Naive B cell (primary cell): ENCODE measurements at places on chromosomes 3 and 15.
A peak's percentile ranks its signal among the peaks of the same experiment; 100 is the strongest.

GRCh38 chr15:50187997-50188396 lies 6.0 kb downstream of the SLC27A2 start:
- DNase-seq: no peak
- peaks cover 36% of the 10 kb centered on the region for H3K4me1 ChIP-seq
- H3K27ac ChIP-seq: no peak overlapping the region
- peaks cover 8% of the 10 kb centered on the region for H3K27me3 ChIP-seq
- H3K36me3 ChIP-seq: no peaks in the 10 kb centered on the region
- no peak overlapping the region for H3K4me3 ChIP-seq

DNA sequence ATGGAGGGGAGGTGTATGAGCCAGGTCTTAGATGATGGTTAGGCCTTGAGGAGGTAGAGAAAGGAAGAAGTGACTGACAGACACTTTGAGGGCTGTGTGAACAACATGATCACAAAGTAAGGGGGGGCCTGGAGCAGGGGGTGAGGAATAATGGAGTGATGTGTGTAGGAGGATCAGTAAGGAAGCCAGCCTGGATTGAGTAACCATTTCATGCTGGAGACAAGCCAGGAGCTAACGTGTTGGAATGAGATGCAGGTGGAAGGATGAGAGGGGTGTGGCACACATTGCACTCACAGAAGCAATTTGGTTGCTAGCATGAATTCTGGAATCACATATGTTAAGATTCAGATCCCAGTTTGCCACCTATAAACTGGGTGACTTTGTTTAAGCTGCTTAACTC lies 65.5 kb downstream of the BBX start:
- peak overlapping the region; percentile 43 for H3K27ac ChIP-seq
- H3K4me1 ChIP-seq: peaks cover 21% of the 10 kb centered on the region
- no peak for DNase-seq
- no peak overlapping the region for H3K4me3 ChIP-seq

DNA sequence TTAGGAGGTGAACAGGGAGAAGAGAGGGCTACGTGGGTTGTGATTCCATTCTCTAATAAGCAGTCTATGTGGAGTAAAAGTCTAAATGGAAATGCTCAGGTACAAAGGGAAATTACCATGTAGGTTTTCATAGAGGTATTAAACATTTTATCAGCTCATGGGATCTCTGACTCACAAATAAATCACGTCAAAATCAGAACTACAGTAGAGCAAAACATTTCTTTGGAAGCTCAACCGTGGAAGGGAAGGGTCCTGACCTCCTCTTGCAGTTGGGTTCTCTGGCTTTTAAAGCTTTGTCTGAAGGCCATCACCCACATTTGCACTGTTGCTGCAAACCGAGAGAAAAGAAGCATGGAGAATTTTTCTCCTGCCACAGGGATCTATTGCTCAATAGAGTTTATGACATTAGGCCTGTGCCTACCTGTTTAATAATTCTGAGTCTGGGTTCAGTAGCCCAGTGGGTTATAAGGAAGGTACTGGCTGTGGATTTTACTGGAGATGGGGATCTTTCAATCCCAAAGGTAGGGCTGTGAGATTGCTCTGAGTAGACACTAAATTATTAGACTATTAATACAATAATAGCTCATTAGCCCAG lies 24.2 kb upstream of the PGPEP1L start:
- DNase-seq: no peak
- H3K36me3 ChIP-seq: peaks cover 8% of the 10 kb centered on the region
- no peak overlapping the region for H3K27ac ChIP-seq
- peaks cover 45% of the 10 kb centered on the region for H3K27me3 ChIP-seq
- no peak overlapping the region for H3K4me3 ChIP-seq

GRCh38 chr3:176328198-176328597 lies 869.1 kb downstream of the TBL1XR1 start:
- H3K4me3 ChIP-seq: no peak overlapping the region
- H3K27ac ChIP-seq: no peak overlapping the region
- H3K27me3 ChIP-seq: no peaks in the 10 kb centered on the region
- H3K4me1 ChIP-seq: no peaks in the 10 kb centered on the region

DNA sequence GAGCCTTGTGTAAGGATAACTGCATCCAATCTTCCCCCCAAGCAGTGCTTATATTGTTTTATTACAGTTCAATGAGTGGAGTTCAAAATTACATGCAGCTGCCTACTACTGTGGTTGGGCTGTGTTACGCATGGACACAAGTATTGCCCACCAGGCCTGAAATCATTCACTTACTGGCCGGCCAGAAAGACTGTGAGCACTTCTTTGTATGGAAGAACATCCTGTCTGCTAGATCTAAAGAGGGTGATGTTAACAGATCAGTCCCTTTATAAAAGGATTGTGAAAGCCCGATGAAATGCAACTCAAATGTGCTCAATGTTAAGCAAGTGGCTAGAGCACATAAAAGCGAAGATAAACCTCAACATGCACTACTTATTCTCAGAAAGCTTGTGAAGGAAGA lies 132.5 kb downstream of the FOXP1 start:
- H3K4me1 ChIP-seq: peaks cover 66% of the 10 kb centered on the region
- no peaks in the 10 kb centered on the region for H3K36me3 ChIP-seq
- H3K27me3 ChIP-seq: no peaks in the 10 kb centered on the region
- no peak for DNase-seq

DNA sequence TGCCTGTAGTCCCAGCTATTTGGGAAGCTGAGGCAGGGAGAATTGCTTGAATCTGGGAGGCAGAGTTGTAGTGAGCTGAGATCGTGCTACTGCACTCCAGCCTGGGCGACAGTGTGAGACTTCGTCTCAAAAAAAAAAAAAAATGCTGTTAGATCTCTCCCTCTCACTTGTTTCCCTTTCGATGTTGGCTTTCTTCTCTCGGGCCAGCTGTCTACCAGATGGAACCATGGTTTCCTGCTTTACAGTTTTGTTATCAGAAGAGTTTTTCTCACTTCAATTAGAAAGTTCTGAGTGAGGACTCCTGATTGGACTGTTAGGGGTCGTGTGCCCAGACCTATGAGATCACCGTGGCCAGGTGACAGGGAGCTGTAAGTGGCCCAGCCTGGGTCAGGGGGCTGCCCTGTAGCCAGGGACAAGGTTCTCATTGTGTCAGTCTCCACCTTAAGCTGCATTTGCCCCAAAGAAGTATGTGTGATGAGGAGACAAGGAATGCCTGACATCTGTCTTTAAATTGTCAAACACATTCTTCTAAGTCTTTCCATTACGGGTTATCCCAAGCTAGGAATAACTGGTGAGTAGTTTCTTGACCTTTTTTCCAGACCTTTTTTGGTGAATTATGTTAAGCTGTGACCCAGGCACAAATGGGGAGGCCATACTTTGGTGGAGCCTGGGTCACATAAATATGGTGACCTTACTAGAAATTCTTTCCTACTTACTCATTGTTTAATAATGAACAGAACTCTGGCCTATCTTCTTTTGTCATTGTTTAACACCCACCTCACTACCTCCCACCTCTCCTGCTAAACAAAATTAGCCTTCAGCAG lies 25.2 kb downstream of the SNAPC5 start:
- peak overlapping the region; percentile 84 for H3K4me3 ChIP-seq
- DNase-seq: peak; percentile 40
- H3K36me3 ChIP-seq: no peaks in the 10 kb centered on the region
- peaks cover 25% of the 10 kb centered on the region for H3K4me1 ChIP-seq
- no peaks in the 10 kb centered on the region for H3K27me3 ChIP-seq
- H3K27ac ChIP-seq: peak overlapping the region; percentile 93

DNA sequence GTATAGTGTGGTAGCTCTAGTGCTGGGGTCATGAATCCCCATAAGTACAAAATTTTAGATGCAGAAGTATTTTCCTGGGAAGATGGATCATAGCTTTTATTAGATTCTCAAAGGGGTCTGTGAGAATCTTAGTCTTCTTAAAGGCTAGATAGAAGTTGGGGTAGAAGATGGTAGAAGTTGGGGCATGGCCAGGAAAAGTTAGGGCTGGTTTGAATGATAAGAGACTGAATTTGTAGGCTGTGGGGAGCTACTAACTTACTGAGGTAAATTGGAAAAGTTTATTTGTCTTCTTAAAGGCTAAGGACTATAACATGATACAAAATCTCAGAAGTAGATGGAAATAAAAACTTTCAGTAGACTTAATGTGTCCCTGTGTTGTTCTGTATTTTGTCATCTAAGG lies 1.6 kb upstream of the UBE2Q2 start:
- no peak for DNase-seq
- H3K36me3 ChIP-seq: no peaks in the 10 kb centered on the region
- H3K27ac ChIP-seq: no peak overlapping the region
- H3K4me1 ChIP-seq: peaks cover 30% of the 10 kb centered on the region
- H3K4me3 ChIP-seq: peak overlapping the region; percentile 92

DNA sequence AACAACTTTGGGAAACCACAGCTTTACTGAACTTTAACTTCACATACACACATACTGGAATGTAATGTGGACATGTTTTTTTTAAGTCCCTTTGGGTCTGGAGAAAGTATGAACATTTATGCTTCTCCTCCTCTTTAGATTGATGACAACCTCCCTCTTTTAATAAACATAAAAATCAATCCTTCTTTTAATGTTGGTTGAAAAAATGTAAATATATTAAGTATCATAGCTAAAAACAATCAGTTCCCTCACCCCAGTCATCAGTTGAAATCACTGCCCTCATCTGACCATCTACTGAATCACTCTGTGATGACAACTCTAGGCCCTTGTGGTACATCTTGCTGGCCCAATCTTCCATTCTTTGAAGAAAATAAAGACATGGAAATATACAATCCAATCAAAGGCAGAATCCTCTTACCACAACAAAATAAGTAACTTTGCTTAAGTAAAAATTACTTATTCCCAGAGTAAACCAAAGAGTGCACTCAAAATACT lies 6.4 kb downstream of the AAGAB start:
- no peak overlapping the region for H3K27ac ChIP-seq
- H3K4me1 ChIP-seq: peaks cover 26% of the 10 kb centered on the region
- peaks cover 7% of the 10 kb centered on the region for H3K36me3 ChIP-seq

DNA sequence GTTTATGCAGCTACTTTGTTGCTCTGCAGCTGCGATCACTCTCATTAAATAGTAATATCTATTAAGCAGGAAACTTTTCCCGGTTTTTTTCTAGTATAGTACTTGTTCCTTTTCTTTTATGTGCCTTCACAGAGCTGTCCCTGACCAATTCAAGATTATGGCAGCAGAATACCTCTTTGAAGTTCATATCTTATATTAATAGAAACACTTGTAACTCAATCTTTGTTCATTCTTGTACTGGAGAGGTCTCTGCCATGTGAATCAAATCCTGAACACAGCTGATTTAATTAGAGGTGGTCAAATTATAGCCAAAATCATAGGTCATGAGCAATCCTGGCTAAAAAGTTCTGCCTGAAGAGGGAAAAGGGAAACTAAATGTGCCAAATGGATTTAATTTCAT lies 399.0 kb upstream of the ARHGEF26 start:
- no peaks in the 10 kb centered on the region for H3K36me3 ChIP-seq
- H3K4me1 ChIP-seq: no peaks in the 10 kb centered on the region
- DNase-seq: no peak
- H3K4me3 ChIP-seq: no peak overlapping the region
